ENCODE measurements at places on chromosomes 1 and 21. TPM values are rescaled to one million over a fixed set of nuclear protein-coding genes. Genes with fewer than 3 reads are reported as not detected.

Gene CFAP141
- not detected for total RNA-seq

Gene LAD1
- 3.7 TPM for total RNA-seq

Gene RNF220
- total RNA-seq, result 60.1 TPM

Gene CSMD2
- total RNA-seq, result not detected

Gene ASCL5
- not detected for total RNA-seq

Gene SLC19A1
- 1.7 TPM for total RNA-seq

Gene TLCD4
- 100 TPM for total RNA-seq

Gene FAM72C
- total RNA-seq, result 0.15 TPM

Gene PALMD
- 97.1 TPM for total RNA-seq

Gene BNIPL
- total RNA-seq, result 0.32 TPM

Gene TAL1
- 5.0 TPM for total RNA-seq

Gene PTGS2
- total RNA-seq, result 2.0 TPM

Gene RGS7
- total RNA-seq, result not detected

Gene PSEN2
- 25.8 TPM for total RNA-seq

Gene DNAJC6
- 3.2 TPM for total RNA-seq

Gene PYHIN1
- not detected for total RNA-seq

Gene TGFB2
- 1.3 TPM for total RNA-seq

Gene CDC42BPA
- 39.5 TPM for total RNA-seq

Gene OR2T29
- total RNA-seq, result not detected

Gene AQP10
- not detected for total RNA-seq

Gene PRAMEF25
- total RNA-seq, result not detected

Gene DIO1
- not detected for total RNA-seq

Gene IGSF5
- 5.3 TPM for total RNA-seq

Gene AMY2B
- total RNA-seq, result 29.1 TPM

Gene DCDC2B
- total RNA-seq, result not detected

Gene SERBP1
- 153 TPM for total RNA-seq

Gene CLDN19
- total RNA-seq, result not detected

Gene OR2L8
- total RNA-seq, result not detected

Gene DMBX1
- not detected for total RNA-seq

Gene FBXO2
- 0.70 TPM for total RNA-seq

Gene BATF3
- total RNA-seq, result 0.28 TPM

Gene NHLH1
- not detected for total RNA-seq

Gene TENT5C
- 3.1 TPM for total RNA-seq

Gene TRIM67
- not detected for total RNA-seq

Gene IFNLR1
- 2.0 TPM for total RNA-seq

Gene SPRR3
- not detected for total RNA-seq

Gene USP1
- 14.0 TPM for total RNA-seq

Gene S1PR1
- total RNA-seq, result 37.4 TPM

Gene CHODL
- 0.96 TPM for total RNA-seq

Gene MEGF6
- 7.8 TPM for total RNA-seq

Gene PRKCZ
- total RNA-seq, result 15.5 TPM

Gene YBX1
- total RNA-seq, result 713 TPM

Gene LIN9
- 22.4 TPM for total RNA-seq

Gene RNU1-3
- total RNA-seq, result 2,856 TPM

Gene DNALI1
- 3.1 TPM for total RNA-seq

Gene PM20D1
- total RNA-seq, result 0.12 TPM

Gene CNKSR1
- total RNA-seq, result 0.93 TPM

Gene ADAMTSL4
- total RNA-seq, result 22.2 TPM

Measured in heart right ventricle (tissue), 16 donors.